Ureter (tissue), 1 donor: ENCODE measurements at places on chromosomes 7 and 10.

GRCh38 chr10:125076121-125076825 lies 84.1 kb downstream of the CTBP2 start:
- no peak for DNase-seq

DNA sequence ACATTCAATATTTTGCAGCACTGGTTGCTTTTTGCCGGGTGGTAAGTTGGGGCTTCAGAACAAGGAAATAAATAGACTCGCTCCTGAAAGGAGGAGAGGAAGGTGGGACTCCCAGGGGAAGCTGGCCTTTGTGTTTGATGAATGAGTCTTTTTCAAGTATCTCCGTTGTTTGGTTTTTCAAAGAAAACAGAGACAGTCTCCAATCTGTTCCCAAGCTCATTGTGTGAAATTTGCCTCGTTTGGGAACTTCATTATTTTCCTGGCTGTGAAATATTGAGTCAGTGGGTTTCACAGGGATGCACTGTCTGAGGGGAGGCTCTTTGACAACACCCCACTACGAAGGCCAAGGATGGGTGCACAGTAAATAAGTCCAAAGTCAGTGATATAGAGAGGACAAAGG lies 38.7 kb upstream of the KIAA1217 start:
- no peak for DNase-seq

DNA sequence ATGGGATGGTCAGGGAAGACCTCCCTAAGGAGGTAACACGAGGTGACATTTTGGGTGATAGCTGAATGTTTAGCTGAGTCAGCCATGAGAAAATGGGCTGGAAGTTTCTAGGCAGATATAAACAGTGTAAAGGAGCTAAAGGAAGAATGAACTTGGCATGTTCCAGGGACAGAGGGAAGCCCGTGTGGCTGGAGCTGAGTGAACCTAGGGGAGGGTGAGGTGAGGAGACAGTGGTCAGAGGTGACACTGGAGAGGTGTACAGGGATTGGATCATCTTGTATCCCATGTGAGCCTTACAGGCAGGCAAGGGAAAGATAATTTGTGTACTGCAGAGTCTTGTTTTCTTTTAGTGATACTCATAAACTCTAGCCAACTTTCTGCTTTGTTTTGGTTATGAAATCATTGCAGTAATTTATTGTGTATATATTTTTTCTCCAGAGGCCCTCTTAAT lies 1.8 kb downstream of the STARD3NL start:
- no peak for DNase-seq

DNA sequence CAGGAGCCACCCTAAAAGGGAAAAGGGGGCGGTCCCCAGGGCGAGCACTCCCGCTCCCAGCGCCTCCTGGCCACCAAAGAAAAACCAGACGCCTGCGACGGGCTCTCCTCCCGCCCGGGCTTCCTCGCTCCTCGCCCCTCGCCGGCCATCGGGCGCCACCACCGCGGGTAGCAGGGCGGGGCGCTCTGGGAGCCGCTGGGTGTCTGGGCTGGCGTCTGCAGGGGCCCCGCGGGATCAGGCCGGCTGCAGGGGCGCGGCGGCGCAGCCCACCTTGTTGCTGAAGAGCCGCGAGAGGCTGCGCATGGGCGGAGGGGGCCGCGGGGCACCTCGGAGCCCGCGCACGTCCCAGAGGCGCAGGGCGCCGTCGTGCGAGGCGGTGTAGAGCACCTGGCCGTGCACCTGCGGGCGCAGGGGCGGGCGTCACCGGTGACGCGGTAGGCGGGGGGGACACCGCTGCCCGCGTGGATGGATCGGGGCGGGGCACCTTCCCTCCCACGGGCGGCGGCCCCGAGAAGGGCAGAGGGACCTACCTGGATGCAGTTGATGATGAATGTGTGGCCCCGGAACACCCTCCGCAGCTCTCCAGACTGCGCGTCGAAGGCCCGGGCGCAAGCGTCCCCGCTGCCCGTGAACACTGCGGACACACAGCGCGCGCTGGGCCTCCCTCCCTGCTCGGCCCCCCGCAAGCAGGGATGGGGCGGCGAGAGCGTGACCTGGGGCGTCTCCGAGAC lies 28.3 kb downstream of the WDR86 start:
- DNase-seq: no peak

DNA sequence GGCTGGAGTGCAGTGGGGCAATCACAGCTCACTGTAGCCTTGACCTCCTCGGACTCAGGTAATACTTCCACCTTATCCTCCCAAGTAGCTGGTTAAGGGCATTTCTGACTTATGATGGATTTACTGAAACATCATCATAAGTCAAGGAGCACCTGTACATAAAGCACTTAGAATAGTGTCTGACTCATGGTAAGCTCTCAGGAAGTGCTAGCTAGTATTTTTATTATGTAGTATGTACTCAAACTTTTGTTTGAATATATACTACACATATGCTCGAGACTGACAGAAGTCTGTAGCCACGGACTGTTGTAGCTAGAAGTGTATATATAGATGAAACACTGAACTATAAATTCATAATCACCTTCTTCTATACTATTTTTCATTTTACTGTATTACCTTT lies 107.5 kb upstream of the DNAJB12 start:
- no peak for DNase-seq

GRCh38 chr7:103628742-103629141 lies 182.7 kb upstream of the SLC26A5 start:
- DNase-seq: no peak

GRCh38 chr10:72059843-72060822 lies 28.2 kb downstream of the SPOCK2 start:
- DNase-seq: no peak
